ENCODE measurements at places on chromosomes 6 and 20.

- DNase-seq, result no peak
Measured at GRCh38 chr6:107894809-107895396, 63.1 kb downstream of the SEC63 start.

DNA sequence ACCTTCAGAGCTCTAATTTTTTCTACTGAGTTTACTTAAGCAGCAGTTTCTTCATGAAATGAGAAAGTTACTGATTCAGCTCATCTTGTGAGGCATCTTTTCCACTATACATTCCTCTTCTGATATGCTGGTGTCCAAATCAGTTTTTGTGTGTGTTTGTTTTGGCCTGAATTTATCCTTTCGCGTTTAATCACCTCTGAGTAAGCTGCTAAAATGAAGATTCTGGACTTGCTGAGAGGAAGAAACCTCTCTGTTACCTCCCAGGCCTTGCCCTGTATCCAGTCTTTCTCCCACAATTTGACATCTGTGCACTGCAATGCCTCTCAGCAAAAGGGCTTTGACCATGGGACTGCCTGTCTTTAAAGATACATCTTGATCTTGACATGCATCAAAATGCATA lies 536.2 kb upstream of the NRSN1 start:
- DNase-seq, result no peak

DNA sequence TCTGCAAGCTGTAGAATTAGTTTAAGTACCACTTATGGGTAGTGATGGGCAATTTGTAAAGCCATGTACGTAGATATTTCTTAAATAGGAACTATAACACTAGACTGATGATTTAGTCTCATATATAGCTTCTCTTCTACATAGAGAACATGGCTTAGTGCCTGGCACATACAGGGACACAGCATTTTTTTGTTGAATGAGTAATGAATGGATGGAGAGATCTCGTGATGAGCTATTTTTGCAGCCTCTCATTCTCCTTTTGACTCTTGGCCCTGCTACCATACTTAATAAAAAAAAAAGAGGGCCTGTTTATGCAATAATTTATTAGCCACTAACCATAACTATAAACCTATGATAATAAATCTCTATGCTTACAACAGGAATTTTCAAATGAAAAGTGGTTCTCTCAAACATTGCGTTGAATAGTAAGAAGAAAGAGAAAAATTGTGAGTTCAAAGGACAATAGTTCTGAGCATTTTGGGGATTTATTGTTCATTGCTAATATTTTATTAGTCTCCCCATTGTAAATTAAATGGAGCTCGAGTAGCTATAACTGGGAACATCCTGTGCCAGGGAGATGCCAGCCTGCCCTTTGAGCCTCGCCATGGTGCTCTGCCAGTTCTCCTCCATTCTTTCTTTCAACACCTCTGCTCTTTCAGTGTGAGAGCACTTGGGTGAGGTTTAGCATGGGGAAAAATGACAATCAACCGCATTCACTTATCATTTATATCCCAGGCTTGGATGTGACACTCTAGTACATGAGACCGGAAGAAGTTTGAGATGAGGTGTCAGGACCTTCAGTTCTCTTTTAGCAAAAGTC lies 14.7 kb upstream of the RCAN2 start:
- DNase-seq, result no peak

DNA sequence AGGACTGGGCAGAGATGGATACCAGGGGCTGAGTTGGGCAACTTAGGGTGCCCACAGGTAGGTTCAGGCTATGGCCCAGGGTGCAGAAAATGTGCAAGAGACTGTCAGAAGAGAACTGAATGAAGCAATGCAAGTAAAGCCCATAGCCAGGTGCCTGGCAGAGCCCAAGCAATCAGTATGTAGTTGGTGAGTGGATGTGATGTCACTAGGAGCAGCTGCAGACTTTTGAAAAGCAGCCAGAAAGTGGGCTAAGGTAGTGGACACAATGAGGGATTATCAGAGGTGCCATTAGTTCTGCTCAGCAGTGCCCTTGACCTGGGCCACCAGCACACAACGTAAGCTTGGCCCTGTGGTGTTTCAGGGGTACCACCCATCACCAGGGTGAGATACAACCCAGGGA lies 135.3 kb downstream of the SOBP start:
- DNase-seq, result peak; percentile 78

GRCh38 chr6:66940003-66940402 lies 1233.0 kb upstream of the EYS start:
- peak; percentile 70 for DNase-seq

DNA sequence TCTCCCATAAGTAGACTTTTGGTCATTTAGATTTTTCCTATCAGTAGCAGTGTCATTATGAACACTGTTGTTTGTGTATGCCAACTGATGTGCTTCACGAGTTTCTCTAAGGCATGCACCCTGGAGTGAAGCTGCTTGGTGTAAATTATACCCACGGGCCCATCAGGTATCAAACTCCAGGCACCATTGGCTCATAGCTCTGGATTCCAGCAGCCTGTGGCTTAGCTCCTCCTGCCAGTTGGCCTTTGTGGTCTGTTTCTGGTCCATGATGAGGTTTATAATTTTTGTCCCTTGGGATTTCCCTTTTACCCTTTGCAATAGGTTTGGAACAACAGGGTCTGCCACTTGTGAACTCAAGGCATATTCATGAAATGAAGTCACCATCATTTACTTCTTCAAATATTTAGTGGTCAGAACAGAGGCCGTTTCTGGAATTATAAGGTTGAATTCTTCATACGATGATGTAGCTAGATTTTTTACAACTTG lies 350.5 kb downstream of the PRL start:
- DNase-seq, result no peak

DNA sequence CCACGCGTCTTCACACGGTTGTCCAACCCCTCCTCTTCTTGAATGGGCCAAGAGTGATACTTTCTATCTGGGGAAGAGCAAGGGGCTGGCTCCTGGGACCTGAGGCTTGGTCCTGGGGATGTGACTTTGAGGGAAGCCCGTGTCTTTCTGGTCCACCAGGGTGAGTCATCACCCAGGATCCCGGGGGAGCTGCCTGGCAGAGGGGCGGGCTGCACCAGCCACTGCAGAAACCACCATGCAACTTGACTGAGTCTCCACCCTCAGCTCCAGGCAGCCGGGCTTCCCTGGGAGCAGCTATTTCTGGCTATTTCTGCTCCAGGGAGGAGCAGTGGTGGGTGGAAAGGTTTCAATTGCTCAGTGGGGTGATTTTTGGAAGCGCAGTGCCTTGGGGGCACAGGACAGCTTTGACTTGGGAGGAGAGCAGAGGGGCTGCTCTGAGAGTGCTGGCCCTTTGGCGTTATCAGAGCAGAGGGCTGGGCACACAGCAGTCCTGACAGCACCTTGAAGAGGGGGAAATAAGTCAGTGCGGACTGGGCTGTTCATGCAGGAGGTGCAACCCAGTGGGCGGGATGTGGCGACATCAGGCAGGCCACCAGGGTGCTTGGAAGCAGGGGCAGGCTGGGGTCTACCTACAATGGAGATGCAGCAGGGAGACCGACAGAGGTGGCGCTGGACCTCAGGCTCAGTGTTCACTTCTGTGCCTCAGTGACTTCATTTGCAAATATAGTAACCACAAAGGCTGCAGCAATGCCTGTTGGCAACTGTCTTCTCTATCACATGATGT lies 45.1 kb upstream of the FAM83D start:
- DNase-seq, result no peak

DNA sequence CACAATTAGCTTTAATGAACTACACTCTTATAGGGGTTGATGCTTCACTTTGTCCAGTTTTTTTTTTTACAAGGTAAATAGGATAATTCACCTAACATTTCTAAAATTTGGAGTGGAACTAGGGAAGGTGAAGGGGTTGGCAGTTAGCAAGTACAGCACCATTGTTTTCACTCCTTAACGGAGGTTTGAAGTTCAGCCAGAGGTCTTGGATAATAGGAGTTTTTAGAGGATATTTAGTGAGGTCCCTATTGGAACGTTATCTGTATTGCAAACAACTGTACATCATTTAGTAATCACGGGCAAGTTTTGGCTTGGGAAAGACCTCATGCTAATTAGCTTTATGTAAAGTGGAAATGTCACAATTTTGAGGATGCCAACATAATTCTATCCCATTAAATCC lies 52.3 kb upstream of the TBX18 start:
- DNase-seq, result no peak
